ENCODE measurements at places on chromosomes 6 and 20.

GRCh38 chr20:44067650-44068081, 119.3 kb downstream of the JPH2 start:
- no peak for DNase-seq

GRCh38 chr6:155439376-155439775, 16.3 kb downstream of the NOX3 start:
- DNase-seq = no peak

- DNase-seq = no peak
These were observed 61.4 kb downstream of the PDSS2 start for GRCh38 chr6:107398001-107398400.

DNA sequence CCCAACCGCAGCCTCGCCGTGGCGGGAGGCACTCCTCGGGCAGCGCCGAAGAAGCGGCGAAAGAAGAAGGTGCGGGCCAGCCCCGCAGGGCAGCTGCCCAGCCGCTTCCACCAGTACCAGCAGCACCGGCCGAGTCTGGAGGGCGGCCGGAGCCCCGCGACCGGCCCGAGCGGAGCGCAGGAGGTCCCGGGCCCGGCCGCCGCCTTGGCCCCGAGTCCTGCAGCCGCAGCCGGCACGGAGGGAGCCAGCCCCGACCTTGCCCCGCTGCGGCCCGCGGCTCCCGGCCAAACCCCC, 525 bp downstream of the PNRC1 start:
- no peak for DNase-seq

- no peak for DNase-seq
These were observed 786.1 kb downstream of the TFAP2A start for GRCh38 chr6:9628819-9629218.

GRCh38 chr6:163916315-163917081, 502.0 kb downstream of the QKI start:
- DNase-seq = no peak

DNA sequence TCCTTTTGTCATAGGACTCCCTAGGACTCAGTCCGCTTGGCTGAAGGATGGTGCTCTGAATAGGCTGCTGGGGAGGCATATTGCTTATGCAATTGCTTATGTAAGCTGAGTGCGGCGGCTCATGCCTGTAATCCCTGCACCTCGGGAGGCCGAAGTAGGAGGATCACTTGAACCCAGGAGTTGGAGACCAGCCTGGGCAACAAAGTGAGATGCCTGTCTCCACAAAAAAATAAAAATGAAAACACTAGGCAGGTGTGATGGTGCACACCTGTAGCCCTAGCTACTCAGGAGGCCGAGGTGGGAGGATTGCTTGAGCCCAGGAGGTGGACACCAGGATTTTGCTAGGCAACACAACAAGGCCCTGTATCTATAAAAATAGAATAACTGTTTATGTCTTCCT, 81.3 kb downstream of the EYA2 start:
- DNase-seq = no peak

DNA sequence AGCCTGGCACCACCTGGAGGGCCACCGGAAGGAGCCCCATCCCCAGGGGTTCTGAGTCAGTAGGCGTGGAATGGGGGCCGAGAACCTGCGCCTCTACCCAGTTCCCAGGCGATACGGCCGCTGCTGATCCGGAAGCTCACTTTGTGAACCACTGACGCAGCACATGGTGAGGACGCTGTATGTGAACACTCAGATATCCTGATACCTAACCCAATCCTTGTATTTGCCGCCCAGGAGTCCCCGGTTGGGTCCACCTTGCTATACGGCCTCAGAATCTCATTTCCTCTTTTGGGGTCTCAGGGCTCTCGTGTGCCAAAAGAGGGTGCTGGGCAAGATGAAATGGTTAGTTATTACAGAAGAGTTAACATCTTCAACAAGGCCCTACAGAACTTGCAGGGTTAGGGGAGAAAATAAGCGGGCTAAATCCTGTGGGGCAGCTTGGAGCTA, 604 bp upstream of the RAB5IF start:
- DNase-seq = no peak

- DNase-seq = peak; percentile 85
These were observed 214.5 kb upstream of the CITED2 start for GRCh38 chr6:139588734-139589593.

DNA sequence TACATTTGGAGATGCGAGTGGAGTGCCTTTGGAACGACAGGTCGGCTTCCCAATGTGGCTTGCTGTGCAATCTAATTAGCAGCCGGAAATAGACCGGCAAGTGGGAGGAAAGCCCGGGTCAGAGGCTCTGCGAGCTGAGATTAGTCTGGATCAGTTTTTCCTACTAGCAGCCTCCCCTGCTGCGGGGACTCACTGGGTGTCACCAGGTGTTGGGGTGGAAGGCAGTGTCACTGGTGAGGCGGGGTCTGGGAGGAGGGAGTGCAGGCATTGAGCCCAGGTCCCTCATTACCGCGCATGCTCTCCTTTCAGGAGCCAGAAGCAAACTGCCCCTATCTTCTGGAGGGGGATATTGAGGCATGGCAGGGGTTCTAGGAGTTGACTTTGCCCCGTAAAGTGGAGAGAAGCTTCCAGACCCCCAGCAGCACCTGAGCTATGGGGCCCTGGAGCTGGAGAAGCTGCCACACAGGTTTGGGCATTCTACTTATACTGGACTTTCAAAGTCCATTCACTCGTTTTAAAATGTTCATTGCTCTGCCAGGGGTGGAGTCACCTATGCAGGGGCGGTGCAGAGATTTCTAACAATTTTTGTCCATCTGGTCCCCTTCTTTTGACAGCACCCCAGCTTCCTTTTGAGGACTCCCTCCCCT, 11.0 kb downstream of the SULF2 start:
- DNase-seq = no peak

- DNase-seq = no peak
These were observed 2.4 kb downstream of the SLC22A23 start for GRCh38 chr6:3454273-3455010.
